ENCODE measurements at places on chromosomes 4 and X. TPM values are rescaled to one million over a fixed set of nuclear protein-coding genes. Genes with fewer than 3 reads are reported as not detected.

GRCh38 chr4:123352240-123352945 is 44.2 kb upstream of the SPRY1 start:
- no peaks in the 10 kb centered on the region for H3K4me1 ChIP-seq
- H3K36me3 ChIP-seq, result no peaks in the 10 kb centered on the region
- H3K27ac ChIP-seq, result no peak overlapping the region
- H3K4me3 ChIP-seq, result no peak overlapping the region
- H3K27me3 ChIP-seq, result no peaks in the 10 kb centered on the region

The PSAPL1 gene
- total RNA-seq, result not detected

The HDAC6 gene
- 89.4 TPM for total RNA-seq

The MXRA5 gene
- 13.5 TPM for total RNA-seq

Data from aorta (tissue), 5 donors.